ENCODE measurements at places on chromosomes 2 and 18.

DNA sequence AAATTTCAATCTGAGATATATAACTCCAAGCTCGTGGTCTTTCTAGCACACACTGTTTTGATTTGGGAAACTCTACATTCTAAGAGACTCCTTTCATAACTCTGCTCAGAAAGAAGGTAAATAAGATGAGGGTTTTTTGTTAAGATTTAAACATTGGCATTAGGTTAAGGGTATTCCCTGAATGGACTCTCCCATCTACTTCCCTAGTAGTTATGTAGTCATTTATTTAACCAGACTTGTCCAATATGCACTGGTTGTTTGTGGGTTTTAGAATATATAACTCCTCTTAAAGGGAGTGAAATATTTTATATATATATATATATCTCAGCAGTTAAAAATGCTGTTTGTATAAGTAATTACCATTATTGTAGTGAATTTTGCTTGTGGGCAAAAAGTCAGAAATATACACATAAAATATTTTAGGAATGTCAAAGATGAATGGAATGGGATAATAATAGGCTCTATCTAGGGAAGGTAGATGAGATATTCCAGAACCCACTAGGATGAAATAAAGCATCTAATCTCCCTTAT is 61.5 kb upstream of the WDR75 start:
- peak; percentile 59 for DNase-seq

- DNase-seq: peak; percentile 47
These were observed 20.4 kb upstream of the BCL2 start for GRCh38 chr18:63339920-63340484.

DNA sequence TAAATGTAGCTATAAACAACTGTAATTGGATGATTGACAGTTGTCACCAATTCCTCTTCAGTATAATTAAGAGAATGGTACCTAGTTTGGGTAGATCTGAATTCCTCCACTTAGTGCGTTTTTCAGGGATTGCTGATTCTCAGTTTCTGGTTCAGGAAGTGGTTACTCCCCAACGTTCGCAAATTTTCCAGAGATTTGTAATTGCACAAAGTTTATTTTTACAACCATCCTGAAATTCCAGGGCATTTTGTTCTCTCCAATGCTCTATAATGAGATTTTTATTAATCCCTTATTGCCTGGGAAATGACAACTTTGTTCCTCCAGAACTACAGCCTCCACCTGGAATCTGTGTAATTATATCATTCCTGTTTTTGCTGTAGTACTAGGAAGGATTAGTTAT is 710.6 kb upstream of the ZEB2 start:
- peak; percentile 4 for DNase-seq

- DNase-seq: peak; percentile 27
These were observed 548.8 kb upstream of the NRP2 start for GRCh38 chr2:205133544-205133943.

DNA sequence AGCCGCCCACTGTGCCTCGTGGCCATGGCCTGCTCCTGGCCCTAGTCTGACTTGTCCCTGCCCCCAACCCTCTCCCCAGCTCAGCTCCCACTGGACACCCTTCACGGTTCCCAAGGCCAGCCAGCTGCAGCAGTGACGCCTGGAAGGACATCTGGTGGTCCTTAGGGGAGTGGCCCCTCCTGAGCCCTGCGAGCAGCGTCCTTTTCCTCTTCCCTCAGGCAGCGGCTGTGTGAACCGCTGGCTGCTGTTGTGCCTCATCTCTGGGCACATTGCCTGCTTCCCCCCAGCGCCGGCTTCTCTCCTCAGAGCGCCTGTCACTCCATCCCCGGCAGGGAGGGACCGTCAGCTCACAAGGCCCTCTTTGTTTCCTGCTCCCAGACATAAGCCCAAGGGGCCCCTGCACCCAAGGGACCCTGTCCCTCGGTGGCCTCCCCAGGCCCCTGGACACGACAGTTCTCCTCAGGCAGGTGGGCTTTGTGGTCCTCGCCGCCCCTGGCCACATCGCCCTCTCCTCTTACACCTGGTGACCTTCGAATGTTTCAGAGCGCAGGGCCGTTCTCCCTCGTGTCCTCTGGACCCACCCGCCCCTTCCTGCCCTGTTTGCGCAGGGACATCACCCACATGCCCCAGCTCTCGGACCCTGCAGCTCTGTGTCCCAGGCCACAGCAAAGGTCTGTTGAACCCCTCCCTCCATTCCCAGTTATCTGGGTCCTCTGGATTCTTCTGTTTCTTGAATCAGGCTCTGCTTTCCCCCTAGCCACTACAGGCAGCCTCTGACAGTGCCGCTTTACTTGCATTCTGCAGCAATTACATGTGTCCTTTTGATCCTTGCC is 35.8 kb downstream of the ANO7 start:
- peak; percentile 43 for DNase-seq

GRCh38 chr2:157327200-157327599 is 1.6 kb upstream of the ERMN start:
- no peak for DNase-seq

DNA sequence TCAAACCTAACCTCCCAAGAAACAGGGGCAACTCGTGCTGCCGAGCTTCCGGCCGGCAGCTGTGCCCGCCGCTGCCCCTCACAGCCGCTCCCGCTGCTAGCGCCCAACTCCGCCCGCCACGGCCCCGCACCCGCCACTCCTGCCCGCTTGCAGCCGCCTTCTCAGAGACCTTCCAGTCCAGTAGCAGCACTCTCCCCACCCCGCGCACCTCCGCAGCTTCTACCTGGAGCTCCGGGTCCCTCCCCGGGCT is 722 bp upstream of the C2orf15 start:
- DNase-seq: no peak

DNA sequence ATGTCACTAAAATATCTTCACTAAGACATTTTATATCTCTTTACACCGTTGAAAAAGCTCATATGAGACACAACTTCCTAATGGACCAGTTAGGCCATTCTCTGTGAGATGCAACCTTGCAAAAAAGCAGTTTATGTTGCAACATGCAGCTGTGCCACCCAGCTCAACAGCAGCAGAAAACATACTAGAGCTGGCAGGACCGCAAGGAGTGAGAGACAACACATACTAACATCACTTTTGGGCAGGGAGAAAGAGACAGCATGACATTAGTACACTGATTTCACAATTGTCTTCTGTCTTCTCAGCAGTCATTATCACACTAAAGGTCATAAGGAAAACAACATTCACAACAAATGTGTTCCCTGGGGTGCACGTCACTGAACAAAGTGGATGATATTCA is 122.9 kb downstream of the EPB41L3 start:
- DNase-seq: no peak

DNA sequence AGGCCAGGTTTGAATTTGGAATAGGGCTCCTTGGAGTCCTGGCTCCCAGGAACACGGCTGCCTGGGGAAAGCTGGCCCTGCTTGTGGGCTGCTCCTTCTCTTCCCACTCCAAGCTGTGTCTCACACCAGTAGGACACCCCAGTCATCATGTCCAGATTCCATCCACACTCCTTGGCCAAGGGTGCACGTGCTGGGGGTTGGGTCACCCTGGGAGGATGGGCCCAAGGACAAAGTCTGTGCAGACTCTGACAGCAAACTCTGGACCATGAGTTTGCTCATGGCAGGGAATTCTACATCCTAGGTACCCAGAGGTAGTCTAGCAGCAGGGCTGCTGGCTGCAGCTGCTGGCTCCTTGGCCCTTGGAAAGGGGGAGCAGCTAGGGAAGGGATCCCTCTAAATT is 102.4 kb upstream of the EPAS1 start:
- no peak for DNase-seq

DNA sequence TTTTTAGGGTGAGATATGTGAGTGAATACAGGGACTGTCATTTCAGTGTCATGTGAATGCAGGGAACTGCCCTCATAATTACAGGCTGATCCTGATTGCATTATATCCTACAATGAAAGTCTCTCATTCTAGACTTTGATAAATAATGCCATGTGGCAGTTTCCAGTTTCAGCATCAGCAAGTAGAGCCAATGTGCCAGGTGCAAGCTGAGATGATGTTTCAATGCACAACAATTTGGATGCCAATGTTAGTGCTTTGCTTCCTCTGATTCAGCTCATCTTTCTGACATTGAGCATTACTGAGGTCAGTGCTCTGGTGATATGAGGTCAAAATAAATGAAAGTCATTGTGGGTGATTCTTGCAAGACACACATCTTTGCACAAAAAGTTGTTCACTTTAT is 63.7 kb upstream of the TFPI start:
- no peak for DNase-seq

- DNase-seq: no peak
These were observed 131.7 kb downstream of the MYCN start for GRCh38 chr2:16071865-16072637.

DNA sequence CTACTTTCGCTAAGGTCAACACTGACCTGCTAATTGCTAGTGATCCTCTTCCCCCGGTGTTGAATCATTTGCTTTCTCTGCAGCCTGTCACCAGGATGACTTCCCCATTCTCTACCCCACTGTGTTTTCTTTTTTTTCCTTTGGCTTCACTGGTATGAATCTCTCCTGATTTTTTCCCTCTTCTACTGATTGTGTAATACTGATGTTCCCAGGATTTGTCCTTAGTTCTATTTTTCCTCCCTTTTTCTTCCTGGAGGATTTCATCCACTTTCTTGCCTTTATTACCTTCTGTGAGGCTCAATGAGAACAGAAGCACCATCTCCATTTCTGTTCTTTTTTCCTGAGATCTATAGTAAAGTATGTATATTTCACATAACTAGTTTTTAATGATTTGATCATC is 14.1 kb upstream of the MSH2 start:
- no peak for DNase-seq

DNA sequence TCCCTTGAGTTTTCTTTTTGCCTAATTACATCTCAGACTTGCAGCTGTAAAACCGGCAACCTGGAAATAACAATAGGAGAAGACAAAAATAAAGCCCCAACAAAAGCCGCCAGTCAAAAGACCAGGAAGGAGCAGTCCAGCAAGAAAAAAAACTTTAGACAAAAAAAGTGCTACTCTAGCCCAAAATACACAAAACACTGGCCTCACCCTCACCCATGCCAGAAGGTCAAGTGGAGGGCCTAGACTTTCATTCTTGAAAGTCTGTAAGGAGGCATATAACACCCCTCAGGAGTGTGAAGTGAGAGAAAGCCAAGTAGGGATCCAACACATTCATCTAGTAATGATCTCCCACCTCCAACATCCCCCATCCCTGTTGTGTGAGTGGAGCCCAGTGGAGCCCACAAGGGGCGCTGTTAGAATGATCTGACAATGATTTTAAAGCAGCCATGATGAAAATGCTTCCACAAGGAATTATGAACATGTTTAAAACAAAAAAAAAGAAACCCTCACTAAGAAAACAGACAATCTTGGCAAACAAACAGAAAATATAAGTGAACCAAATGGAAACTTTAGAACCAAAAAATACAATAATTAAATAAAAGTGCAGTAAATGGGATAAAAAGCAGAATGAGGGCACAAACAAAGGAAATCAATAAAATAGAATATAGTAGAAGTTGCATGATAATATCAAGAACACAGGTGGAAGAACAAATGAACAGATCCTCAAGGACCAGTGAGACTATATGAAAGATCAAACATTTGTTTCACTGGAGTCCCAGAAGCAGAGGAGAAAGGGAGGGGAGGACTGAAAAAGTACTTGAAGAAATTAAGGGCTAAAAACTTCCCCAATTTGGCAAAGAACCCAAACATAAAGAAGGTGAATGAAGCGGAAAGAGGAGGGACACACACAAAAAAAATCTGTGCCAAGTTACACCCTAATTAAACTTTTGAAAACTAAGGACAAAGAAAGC is 23.9 kb downstream of the SESTD1 start:
- no peak for DNase-seq

GRCh38 chr18:21463718-21464117 is 136.8 kb downstream of the ESCO1 start:
- peak; percentile 83 for DNase-seq

DNA sequence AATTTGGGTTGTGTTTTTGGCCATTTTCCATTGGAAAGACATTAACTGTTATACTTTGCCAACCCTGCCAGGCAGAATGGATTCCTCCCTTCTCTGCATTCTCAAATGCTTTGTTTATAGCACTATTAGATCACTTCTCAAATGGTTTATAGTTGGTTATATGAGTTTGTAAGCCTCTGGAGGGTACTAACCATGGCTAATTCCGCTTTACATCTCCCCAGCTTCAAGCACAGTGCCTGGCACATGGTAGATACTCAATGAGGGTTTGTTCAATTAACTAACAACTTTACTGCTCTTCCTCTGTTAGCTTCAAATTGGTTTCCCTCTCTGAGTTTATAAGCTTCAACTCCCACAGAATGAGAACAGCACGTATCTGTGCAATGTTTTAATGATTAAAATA is 213.5 kb downstream of the SOX11 start:
- DNase-seq: no peak

DNA sequence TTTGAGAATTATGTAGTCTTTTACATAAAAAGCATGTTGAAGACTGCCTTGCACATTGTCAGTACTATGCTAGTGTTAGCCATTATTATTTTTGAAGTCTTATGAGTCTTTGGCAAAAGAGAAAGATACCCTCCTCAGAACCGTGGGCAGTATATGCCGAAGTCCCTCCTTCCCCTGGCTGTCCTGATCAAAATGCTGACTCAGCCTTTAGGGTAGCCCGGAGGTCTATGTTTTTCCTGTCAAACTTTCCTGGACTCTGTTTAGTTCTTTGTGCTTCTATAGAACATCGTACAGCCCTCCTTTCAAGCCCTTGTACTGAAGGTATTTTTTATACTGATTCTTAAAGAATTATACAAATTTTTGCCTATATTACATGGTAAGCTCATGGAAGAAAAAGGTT is 264.7 kb upstream of the ATP5MC3 start:
- no peak for DNase-seq

GRCh38 chr18:12518832-12519531 is 111.3 kb downstream of the PRELID3A start:
- DNase-seq: no peak

- DNase-seq: no peak
These were observed 11.8 kb downstream of the MYO3B start for GRCh38 chr2:170189757-170190156.

DNA sequence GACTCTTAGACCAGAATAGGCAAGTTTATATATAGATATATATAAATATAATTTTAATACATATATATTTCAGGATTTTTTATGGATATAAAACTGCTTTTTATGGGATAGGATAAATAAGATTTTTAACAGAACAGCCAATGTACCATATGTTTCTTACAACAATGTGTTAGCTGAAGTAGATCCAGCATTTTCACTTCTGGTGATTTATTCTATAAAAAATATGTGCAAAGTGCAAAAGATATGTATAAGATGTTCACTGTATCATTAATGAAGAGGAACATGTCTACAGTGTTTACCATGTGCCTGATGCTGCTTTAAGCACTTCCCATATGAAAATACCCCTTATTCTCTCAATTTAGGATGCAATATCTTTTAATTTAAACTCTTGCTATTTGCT is 22.2 kb upstream of the GPR75 start:
- no peak for DNase-seq

- no peak for DNase-seq
These were observed 63.9 kb downstream of the MAPK4 start for GRCh38 chr18:50623694-50624352.

GRCh38 chr2:229454934-229455631 is 184.0 kb upstream of the PID1 start:
- DNase-seq: peak; percentile 91

All from fibroblast of the aortic adventitia (primary cell).